ENCODE measurements at places on chromosomes 3 and 15.

DNA sequence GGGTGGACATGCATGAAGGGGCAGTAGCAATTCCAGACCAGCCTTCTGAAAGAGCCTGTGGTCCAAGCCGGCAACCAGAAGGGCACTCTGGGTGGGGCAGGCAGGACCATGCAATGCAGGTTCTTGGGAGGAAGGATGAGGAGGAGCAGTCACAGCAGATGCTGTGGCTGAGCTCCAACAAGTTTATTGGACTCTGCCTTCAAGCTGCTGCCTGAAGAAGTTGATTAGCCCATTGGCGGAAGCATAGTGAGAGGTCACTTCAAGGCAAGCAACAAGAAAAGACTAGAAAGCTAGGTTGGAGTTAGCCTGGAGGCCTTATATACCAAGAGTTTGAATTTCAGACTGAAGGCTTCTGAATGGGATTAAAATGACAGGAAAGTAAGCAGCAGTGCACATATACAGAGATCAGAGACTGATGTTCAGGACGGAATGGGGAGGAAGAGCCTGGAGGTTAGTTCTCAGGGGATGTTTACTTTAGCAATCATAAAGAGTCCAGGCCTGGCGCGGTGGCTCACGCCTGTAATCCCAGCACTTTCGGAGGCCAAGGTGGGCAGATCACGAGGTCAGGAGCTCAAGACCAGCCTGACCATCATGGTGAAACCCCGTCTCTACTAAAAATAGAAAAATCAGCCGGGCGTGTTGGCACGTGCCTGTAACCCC, 39.9 kb downstream of the SFMBT1 start:
- peak; percentile 14 for DNase-seq

- no peak for DNase-seq
Measured at GRCh38 chr15:73709686-73710085, 25.5 kb downstream of the CD276 start.

GRCh38 chr3:196055683-196056270, 26.1 kb downstream of the TFRC start:
- peak; percentile 15 for DNase-seq

DNA sequence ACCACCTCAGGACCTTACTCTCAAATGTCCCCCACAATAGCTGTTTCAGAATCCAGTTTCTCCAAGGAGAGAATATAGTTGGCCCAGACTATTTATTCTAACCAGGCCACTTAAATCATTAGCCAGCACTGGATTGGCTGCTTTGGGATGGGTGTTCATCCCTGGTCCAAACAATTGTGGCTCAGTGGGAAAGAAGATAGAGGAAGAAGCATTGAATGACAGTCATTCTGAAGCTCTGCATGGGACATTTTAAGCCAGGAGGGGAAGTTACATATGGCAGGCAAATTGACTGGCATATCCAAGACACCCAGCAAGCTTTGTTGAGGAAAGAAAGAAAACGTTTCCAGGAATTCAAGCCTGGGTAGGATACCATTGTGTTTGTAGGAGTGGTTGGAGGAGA, 5.6 kb upstream of the DCLK3 start:
- no peak for DNase-seq

DNA sequence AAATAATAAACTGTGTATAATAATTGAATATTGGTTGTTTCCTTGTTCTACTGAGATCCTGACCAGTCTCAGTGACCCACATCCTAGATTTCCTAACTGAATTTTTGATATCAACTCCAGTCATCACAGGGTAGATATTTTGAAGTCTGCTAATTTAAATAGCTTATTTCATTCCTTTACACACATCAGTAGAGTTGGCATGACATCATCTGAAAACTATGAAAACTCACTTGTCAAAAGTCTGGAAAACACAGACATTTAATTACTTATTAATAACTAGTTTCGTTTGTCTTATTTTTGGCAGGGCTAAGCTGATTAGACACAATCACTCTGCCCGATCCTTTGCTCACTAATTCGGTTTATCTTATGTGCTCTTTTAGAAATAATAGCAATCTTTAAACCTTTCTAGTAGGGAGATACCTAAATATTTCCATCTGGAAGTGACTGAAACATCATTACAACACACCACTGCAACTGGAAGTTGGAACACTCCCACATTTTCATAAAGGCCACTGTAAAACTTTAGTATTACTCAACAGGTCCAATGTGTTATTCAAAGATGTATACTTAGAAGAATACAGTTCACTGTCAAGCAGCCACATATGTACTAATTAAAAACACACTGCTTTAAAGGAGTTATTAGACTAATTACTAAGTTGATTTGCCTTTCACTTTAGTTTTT, 198.4 kb upstream of the ZNF717 start:
- DNase-seq = no peak

- DNase-seq = no peak
Measured at GRCh38 chr3:52402706-52403270, 42.1 kb downstream of the SEMA3G start.

DNA sequence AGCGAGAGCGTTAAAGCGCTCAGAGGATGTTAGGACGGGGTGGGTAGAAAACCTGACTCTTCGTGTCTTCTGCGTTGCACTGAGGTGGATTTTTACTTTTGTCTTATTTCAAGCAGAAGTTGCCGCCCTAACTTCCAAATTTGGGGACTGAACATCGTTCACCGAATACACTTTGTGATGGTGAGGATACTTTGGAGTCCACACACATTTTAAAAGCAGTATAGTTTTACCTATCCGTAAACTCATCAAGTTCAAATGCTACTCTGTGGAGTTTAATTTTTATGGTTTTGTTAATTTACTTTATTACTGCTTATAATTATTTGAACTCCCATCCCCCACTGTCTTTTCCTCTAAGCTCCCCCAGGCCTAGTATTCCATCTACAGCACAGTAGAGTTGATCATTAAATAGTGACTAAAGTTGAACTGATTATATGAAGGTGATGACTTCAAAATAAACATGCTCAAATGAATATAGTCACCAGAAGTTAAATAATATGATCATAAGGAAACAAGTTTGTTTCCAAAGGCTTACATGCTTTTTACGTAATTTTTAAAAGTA, 617 bp upstream of the EOGT start:
- no peak for DNase-seq

GRCh38 chr15:40495516-40495915, 24.7 kb downstream of the CHST14 start:
- DNase-seq = no peak

GRCh38 chr15:31399544-31400171, 73.0 kb downstream of the KLF13 start:
- DNase-seq = no peak

DNA sequence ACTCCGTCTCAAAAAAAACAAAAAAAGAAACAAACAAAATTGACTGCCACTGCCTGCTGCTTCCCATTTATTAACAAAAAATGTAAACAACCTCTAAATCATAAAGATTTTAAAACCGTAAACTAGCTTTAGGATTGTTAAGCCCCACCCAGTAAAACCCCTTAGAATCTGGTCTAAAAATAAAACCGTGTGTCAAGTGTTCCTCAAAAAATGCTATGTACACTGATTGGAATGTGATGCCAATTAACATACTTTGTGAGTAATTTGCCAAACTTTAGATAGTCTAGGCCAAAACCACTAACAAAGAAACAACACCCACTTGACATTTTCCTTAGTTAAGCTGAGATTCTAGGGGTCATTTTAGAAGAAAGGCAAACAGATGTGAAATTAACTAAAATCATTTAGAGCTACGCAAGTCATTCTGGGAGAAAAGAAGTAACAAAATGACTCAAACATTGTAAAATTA, 5.3 kb downstream of the RAF1 start:
- DNase-seq = no peak

DNA sequence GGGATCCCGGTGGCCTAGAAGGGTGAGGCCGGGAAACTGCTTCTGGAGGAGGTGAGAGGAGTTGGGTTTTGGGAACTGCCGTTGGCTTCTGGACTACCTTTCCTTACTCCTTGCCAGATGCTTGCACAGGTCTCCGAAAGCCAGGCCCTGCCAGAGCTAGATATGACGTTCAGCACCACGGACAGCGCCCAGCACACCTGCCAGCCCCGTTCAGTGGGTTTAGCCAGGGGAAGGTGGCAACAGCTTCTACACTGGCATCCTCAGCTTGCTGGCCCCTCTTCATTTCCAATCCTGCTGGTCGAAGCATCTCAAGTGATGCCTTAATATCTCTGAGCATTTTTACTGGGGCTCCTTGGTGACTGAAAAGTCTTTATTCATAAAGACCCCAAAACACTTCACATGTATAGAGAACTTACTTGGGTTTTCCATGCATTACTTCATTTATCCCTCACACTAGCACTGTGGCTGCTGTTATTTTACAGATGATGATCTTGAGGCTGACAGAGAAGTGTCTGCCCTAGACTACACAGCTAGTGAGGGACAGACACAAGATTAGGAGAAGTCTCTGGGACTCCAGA, 21.9 kb downstream of the HCN4 start:
- peak; percentile 83 for DNase-seq

- no peak for DNase-seq
Measured at GRCh38 chr15:38164061-38164460, 88.6 kb upstream of the SPRED1 start.

GRCh38 chr3:128196647-128197046, 43.4 kb downstream of the EEFSEC start:
- DNase-seq = no peak

DNA sequence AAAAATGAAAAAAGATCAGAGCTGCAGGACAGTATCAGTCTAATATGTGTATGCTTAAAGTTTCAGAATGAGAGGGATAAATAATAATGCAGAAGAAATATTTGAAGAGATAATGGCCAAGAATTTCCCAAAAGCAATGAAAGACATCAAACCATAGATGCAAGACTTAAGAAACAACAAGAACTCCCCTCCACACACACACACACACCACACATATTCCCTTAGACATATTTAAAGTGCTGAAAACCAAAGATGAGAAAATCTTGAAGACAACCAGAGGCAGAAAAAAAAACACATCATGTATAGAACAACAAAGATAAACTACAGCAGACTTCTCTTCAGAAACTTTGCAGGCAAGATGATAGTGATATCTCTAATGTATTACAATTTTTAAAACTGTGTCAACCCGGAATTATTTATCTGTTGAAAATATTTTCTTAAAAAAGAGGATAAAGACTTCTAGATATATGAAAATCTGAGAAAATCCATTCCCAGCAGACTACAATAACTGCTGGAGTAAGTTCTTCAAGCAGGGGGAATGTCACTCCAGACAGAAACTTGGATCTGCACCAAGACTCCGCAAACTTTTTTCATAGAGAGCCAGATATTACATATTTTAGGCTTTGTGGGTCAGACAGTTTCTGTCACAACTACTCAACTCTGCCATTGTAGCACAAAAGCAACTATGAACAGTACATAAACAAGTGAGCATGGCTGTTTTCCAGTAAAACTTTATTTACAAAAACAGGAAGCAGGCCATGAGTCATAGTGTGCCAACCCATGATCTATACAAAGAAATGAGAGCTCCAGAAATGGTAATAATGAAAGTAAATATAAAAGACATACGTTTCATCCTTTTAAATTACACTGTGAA, 223.4 kb upstream of the CGNL1 start:
- DNase-seq = no peak

- DNase-seq = peak; percentile 6
Measured at GRCh38 chr3:59998058-59998457, 948.2 kb upstream of the CFAP20DC start.

DNA sequence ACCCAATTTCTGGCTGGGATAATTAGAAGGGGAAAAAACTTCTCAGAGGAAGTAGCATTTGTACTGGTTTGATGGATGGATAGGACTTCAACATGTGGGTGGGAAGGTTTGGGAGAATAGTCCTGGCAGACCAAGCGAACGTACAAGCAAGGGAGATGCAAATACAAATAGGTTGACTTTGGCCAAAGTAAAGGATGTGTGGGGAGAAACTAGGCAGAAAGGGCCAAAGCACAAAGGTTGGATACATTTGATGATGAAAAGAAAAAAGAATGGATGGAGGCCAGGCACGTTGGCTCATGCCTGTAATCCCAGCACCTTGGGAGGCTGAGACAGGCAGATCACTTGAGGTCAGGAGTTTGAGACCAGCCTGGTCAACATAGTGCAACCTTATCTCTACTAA, 63.4 kb downstream of the ERC2 start:
- DNase-seq = no peak

- DNase-seq = peak; percentile 72
Measured at GRCh38 chr15:78808550-78808949, 2.7 kb downstream of the ADAMTS7 start.

DNA sequence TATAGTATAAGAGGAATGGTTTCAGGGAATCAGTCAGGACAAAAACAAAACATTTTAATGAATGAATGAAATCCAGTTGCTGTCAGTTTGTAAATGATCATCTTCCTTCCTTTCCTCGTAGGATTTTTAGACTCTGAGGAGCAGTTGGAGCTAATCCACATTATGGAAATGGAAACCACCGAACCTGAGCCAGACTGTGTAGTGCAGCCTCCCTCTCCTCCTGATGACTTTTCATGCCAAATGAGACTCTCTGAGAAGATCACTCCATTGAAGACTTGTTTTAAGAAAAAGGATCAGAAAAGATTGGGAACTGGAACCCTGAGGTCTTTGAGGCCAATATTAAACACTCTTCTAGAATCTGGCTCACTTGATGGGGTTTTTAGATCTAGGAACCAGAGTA, 3.1 kb downstream of the TIPARP start:
- DNase-seq = no peak

DNA sequence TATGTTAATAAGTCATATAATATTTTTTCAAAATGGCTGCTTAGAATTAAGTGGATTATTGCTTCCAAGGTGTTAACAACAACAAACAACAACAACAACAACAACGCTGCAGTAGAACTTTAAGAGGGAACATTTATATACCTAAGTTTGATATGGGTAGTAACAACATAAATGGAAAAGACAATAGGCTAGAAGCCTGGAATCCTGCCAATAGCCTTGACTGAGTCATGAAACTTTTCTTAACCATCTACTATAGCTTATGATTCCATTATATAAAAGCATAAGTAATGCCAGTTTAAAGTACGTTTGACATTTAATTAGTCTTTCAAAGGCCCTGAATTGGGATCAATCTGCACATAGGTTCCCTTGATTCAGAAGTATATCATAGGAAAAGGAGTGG, 31.2 kb downstream of the SATB1 start:
- no peak for DNase-seq

- no peak for DNase-seq
Measured at GRCh38 chr15:83644439-83644838, 9.5 kb upstream of the ADAMTSL3 start.

GRCh38 chr3:187831125-187832051, 86.1 kb upstream of the BCL6 start:
- no peak for DNase-seq

- no peak for DNase-seq
Measured at GRCh38 chr3:37072892-37073291, 79.6 kb downstream of the MLH1 start.

DNA sequence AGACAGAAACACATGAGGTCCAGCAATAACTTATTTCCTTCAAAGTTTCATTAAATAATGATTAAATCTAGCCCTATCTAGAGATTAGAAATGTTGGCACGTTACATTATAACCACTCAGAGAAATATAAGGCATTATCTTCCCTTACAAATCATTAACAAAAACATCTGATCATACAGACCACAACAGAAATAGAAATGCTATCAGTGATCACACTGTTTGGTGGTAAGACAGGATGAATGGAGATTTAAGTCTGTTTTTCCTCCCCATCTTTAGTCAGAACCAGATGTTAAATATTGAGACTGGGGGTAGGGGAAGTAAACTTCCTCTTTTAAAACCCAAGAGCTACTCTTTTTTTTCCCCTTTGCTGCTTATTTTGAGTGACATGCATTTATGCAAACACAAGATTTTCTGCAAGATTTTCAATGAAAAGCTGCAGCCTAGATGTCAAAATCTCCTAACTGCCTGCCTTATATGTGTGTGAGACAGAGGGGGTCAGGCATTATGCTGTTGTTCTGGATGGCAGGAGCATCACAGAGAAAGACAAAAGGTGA, 70.4 kb downstream of the CBLB start:
- DNase-seq = no peak

GRCh38 chr3:136490646-136491405, 240.7 kb downstream of the PCCB start:
- DNase-seq = no peak

Measured in HuH-7 (cell line).